ENCODE measurements at places on chromosomes 2 and 18.
A peak's percentile ranks its signal among the peaks of the same experiment; 100 is the strongest.

DNA sequence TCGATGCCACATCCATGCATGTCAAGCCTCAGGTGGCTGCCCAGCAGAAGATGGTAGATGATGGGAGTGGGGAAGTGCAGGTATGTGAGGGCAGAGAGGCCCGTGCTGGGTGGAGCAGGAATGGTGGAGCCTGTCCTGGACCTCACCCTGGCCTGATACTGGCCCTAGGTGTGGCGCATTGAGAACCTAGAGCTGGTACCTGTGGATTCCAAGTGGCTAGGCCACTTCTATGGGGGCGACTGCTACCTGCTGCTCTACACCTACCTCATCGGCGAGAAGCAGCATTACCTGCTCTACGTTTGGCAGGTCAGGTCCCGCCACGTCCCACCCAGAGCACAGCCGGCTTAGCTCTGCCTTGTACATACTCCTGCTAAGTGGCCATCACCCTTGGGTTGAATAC, 13.0 kb downstream of the VIL1 start:
- DNase-seq, result no peak

DNA sequence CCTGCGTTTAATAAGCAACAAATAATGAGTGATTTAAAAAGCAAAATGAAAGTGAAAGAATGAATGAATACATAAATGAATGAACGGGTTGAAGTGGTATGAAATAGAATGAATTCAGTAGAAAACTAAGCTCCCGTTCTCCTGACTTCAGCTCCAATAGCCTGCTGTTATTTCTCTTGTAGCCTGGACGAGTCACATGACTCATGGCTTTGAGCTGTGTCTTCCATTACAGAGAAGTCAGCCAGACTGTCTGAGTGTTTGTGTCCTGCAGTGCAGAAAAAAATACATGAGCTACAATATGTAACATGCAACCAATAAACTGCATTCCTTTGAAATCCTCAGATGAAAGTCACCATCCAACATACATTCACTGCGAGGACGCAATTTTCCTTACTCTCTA, 21.2 kb downstream of the SCG2 start:
- DNase-seq, result no peak

- peak; percentile 43 for DNase-seq
Measured at GRCh38 chr2:112542984-112543661, 858 bp downstream of the POLR1B start.

DNA sequence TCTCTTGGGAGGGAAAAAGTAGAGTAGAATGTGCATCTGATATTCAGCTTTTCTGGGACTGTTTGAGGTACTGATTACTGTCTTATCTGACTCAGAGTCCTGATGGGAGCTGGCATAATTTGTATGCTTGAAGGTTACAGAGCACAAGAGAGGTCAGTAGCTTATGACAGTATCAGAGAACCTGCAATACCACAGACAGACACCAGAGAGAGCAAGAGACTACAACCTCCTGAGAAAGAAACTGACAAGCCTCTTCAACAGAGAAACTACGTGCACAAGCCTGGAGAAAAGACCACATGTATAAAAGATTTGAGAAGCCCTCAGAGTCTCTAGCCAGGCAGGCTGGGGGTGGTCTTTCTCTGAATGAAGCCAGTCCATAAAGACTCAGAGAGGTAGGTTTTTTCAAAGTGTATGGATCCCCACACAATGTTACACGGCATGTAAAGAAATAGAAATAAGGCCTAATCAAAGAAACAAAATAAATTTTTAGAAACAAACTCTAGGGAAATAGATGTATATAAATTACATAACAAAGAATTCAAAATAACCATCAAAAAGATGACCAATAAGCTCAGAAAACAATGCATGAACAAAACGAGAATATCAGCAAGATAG, 568.3 kb downstream of the LRRTM4 start:
- DNase-seq, result peak; percentile 37

DNA sequence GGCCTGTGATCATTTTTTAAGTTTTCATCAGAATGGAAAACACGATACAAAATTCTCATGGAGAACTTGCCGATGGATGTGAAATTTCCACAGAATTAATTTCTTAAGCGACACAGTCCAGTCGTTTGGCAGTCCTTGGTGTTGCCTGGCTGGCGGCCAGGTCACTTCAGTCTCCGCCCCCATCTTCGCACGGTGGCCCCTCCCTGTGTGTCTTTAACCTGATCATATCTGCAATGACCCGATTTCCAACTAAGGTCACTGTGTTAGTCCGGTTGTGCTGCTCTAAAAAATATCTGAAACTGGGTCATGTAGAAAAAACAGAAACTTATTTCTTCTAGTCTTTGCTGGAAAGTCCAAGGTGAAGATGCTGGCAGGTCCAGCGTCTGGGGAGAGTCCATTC, 44.5 kb upstream of the COPS8 start:
- no peak for DNase-seq

DNA sequence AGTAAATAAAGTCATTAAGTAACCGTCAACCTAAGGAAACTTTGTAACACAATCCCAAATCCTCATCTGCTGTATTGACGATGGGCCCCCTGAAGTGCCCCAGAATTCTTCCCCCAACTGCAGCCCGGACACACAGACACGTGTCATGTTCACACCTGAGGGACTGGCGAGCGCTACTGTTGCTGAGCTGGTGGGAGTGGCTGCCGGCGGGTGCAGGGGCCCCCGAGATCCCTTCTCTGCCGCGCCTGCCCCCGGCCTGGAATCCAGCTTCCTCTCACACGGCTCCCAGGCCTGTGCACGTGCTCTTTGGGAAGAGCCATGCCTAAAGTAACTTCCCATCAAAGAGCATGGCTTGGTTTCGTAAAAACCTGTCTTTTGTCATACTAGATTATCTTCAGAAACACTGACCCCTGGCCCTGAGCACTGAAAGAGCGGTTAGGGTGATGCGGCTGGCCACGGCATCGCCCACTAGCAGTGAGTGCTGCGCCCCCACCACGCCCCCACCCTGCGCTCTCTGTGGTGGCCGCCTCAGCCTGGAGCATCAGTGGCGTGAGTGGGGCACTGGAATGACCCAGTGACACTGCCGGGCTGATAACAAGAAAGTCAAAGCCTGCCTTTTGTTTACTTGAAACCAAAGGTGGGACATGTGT, 56.0 kb downstream of the ADI1 start:
- no peak for DNase-seq

DNA sequence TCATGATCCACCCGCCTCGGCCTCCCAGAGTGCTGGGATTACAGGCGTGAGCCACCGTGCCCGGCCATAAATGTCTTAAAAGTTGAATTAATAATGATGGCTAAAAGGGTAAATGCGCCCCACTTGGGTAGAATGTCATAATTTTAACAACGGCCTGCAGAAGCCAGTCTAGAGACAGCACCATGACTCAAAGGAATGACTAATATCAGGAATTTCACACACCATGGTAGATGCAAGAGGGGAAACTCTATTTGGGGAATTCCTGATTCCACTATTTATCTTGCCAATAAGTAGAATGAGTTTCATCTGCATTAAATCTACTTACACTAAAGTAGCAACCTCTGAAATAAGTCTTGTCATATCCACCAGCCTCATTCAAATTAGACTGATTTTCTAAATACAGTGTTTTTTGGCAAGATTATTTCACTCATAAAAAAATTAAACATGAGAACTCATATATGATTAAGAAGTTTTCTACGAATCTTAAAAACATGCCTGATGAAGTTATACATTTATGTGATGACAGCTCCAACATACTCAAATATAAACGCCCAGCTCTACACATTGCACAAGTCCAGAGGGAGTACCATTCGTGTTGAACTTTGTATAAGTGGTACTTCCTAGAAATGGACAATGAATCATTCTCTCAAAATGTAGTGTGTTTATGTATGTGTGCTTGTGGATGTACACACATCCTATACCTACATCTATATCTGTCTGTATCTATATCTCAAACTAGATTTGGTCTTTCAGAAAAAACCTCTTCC, 309.7 kb downstream of the IRS1 start:
- DNase-seq, result no peak

DNA sequence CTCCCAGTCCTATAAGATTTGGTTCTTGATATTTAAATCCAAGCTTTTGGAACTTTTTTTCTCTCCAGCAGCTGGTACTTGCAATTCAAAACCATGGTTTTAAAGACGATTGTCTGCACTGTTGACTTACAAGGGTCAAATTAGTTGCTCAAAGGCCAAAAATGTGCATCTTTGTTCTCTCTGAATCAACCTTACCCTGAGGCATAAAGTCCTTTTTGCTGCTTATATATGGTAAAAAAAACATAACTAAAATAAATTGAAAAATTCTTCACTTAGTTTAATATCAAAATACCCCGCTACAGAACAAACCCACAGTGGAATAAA, 592.7 kb downstream of the XIRP2 start:
- DNase-seq, result no peak

DNA sequence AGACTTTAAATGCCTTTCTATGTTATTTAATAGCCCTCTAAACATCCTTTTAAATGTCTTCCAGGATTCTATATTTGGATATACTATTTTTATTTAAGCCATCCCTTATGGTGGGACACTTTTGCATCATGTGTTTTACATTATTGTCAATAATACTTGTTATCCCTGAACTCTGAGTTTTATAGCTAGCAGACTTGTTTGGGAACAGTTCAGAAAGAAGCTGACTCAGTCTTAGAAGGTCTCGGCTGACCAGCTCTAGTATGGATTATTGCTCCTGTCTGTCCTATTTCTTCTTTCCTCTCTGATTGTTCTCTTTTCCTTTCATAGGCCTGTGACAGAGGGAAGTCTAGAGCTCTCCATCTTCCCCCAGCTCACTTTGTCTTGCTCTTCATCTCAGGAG, 77.3 kb upstream of the CXCR4 start:
- DNase-seq, result no peak

DNA sequence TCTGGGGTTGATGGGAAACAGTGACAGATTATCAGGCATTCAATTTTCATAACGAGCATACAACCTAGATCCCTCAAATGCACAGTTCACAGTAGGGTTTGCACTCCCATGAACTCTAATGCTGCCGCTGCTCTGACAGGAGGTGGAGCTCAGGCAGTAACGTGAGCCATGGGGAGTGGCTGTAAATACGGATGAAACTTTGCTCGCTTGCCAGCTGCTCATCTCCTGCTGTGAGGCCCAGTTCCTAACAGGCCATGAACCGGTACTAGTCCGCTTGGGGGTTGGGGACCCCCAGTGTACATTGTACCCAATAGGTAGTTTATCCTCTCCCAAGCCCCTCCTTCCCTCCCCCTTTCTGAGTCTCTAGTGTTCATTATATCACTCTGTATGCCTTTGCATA, 94.6 kb downstream of the PTH2R start:
- DNase-seq, result no peak

DNA sequence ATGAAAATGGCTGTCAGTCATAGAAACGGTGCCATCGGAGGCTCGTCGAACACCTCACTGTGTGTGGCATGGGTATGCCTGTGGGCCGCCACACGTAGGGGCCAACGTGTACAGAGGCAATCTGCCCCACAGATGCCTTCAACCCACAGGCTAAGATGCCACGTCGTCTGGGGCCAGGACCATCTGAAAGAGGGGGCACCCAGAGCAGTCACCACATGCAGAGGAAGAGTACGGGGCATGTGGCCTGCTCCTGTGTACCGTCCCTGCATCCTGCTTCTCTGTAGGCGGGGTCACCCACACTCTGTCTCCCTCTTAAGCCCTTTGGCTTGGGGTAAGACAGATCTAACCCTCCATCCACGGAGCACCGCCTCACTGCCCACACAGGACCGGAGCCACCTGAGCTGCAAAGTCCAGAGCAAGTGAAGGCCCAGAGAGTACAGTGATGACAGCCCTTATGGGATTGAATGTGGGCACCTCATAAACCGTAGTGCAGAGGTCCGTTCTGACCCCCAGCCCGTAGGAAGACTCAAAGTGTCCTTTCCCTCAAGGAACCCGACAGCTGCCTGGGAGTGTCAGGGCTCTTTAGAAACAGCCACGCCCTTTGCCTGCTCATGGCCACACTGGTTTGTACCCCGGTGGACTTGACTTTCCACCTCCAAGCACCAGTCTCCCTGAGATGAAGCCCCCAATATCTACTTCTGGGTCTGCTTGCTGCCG, 66.2 kb downstream of the TWIST2 start:
- DNase-seq, result no peak

GRCh38 chr2:237072067-237072931, 13.4 kb upstream of the COPS8 start:
- peak; percentile 59 for DNase-seq

DNA sequence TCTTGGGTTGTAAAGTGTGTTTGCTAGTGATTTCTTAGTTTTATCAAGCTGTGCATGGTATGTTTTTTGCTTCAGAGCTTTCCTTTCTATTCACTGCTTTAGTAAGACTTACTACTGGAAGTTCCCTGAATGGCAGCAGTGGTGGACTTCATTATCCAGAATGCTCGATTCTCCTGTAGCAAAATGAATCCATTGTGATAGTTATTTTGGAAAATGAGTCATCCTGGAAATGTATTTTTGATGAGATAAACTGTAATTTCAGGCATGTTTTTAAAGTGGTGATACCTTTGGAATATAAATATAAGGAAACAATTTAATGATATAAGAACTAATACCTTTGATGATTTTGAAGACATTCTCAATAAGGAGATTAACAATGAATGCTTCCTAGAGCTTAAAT, 387.1 kb downstream of the PTPRM start:
- no peak for DNase-seq

GRCh38 chr2:230981704-230982103, 14.2 kb upstream of the SPATA3 start:
- no peak for DNase-seq

GRCh38 chr2:214035091-214035852, 375.6 kb upstream of the VWC2L start:
- DNase-seq, result no peak

DNA sequence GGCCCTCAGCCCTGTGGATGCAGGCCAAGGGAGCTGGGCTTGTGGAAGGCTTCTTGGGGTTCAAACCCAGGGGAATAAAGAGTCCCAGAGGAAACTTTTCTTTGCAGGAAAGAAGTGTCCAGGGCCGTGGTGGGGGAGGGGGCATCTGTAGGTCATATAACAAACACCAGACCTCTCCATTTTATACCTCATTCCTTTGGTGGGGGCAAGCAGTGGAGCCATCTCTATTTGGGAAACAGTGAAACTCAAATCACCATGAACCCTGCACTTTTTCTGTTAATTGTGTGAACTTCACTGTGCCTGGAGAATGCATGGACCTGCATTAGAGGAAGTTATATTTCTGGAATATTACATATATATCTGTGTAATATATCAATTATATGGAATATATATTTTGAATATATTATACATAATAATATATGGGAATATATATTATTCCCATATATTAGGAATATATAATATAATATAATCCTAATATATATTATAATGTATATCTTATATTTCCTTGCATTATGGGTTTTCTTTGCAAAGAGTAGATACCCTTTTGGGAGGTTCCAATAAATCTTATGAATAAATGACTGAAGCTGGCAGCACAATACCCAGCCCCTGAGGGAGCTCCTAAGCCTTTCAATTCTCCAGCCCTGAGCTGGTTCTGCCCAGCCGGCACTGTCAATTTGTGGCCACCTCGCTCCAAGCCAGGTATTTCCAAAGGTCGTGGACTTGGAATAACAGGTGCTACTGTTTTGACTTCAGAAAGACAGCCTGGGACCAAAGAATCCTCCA, 97.7 kb upstream of the PKDCC start:
- no peak for DNase-seq

GRCh38 chr2:37190290-37190689, 1.8 kb upstream of the SULT6B1 start:
- no peak for DNase-seq

- no peak for DNase-seq
Measured at GRCh38 chr2:143347901-143348414, 218.7 kb downstream of the ARHGAP15 start.

- DNase-seq, result no peak
Measured at GRCh38 chr2:242056026-242056425, 186.5 kb downstream of the RTP5 start.

Measured in hematopoietic multipotent progenitor cell treated with erythropoietin and hydrocortisone succinate and interleukin-3 and kit ligand, for 8 days (in vitro differentiated cells).